ENCODE measurements at places on chromosomes 7 and 10. TPM values are rescaled to one million over a fixed set of nuclear protein-coding genes. Genes with fewer than 3 reads are reported as not detected.

TUBB8 gene
- not detected for total RNA-seq

CCAR1 gene
- 57.1 TPM for total RNA-seq

HPSE2 gene
- 48.1 TPM for total RNA-seq

EPHA1 gene
- 3.2 TPM for total RNA-seq

PPP1R3A gene
- 4.4 TPM for total RNA-seq

GPR85 gene
- 15.3 TPM for total RNA-seq

LRRD1 gene
- 1.8 TPM for total RNA-seq

Measured in urinary bladder (tissue), 4 donors.